BJ (cell line): ENCODE measurements at places on chromosomes 5 and 9. TPM values are rescaled to one million over a fixed set of nuclear protein-coding genes. Genes with fewer than 3 reads are reported as not detected.

- DNase-seq = no peak
These were observed 20.2 kb downstream of the TEK start for GRCh38 chr9:27129221-27129620.

GRCh38 chr5:165576678-165577275 is 2071.4 kb downstream of the MAT2B start:
- DNase-seq = no peak

Gene FUT7
- not detected in 2 replicates for polyA plus RNA-seq

Gene CNTNAP3B
- polyA plus RNA-seq = 2.2 and 2.5 TPM in 2 replicates

Gene TMC1
- 1.2 and 1.3 TPM in 2 replicates for polyA plus RNA-seq

GRCh38 chr5:10418654-10419345 is 22.9 kb upstream of the ROPN1L start:
- DNase-seq = no peak

GRCh38 chr5:154723740-154724505 is 31.3 kb upstream of the LARP1 start:
- no peak for DNase-seq

Gene POU5F2
- 0.04 and 0.06 TPM in 2 replicates for polyA plus RNA-seq

Gene CSF2
- polyA plus RNA-seq = not detected in 2 replicates

GRCh38 chr9:111952559-111952958 is 55.9 kb downstream of the UGCG start:
- peak; percentile 65 for DNase-seq

Gene TRAPPC13
- polyA plus RNA-seq = 9.8 and 17.7 TPM in 2 replicates

Gene GHR
- 0.90 and 1.6 TPM in 2 replicates for polyA plus RNA-seq

DNA sequence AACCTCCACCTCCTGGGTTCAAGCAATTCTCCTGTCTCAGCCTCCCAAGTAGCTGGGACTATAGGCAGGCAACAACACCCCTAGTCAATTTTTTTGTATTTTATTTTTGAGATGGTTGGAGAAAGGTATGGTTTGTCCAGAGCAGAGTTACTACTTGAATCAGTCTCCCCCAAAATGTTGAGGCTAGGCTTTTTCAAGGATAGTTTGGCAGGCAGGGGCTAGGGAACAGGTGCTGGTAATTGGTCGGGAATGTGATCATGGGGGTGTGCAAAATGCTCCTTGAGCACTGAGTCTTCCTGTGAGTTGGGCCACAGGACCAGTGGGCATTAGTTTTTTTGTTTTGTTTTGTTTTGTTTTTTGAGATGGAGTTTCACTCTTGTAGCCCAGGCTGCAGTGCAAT is 28.3 kb upstream of the PRRC2B start:
- DNase-seq = no peak

Gene NOTCH1
- 0.97 and 1.3 TPM in 2 replicates for polyA plus RNA-seq

- DNase-seq = no peak
These were observed 81.0 kb downstream of the NNT start for GRCh38 chr5:43683884-43684471.

DNA sequence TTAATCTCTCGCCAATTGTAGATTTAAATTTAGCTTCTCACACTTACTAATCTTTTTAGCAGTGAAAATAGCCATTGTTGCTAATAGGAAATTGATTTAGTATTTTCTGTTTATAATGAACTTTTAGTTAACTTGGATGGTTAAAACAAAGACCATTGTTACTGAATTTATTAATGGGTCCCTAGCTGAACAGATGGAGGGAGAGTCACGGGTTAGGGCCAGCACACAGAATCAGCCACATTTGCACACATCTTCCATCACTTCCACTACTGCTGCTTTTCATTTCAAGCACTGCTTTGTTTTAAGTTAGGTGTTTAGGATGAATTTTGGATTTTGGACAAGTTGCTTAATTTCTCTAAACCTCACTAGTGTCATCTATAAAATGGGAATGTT is 125.9 kb upstream of the ADAMTSL1 start:
- no peak for DNase-seq

- peak; percentile 51 for DNase-seq
These were observed 18.6 kb upstream of the IFNB1 start for GRCh38 chr9:21096172-21096900.

DNA sequence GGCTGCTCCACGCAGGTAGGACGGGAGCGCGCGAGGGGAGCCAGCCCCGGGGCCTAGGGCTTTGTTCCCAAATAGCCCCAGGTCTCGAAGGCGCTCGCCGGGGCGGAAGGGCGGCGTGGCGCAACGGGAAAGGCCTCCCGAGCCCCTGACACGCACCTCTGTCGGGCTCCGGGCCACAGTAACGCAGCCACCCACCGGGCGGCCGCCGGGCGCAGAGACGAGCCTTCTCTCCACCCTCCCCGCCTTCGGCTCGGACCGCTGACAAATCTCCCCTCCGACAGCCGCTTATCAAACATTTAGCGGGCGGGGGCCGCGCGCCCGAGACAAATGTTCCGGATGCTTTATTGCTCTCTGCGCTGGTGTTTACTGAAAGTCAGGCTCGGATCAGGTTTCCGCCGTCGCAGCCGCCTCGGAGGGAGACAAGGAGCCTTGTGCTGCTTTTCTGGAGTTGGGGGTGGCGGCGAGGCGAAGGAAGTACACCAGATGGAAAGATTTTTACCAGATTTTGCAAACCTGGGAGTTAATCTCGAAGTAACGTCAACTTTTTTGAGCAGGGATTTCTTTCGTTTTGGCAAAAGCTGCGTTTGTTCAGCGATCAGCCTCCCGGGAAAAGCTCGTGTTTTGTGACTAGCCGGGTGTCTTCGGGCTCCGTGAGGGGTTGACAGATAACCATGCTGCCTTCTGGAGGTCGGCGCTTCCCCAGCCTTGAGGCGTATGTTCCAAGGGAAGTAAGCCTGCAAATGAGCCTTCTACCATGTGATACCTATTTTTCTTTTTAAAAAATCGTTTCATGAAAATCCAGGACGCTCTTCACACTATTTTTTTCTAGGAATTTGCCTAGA is 950 bp downstream of the RGMB start:
- no peak for DNase-seq

GRCh38 chr5:132025403-132025971 is 14.0 kb upstream of the ACSL6 start:
- DNase-seq = no peak

Gene CMBL
- polyA plus RNA-seq = 23.8 and 29.9 TPM in 2 replicates

Gene SPINK7
- polyA plus RNA-seq = not detected in 2 replicates

GRCh38 chr5:172550096-172550765 is 90.8 kb upstream of the NEURL1B start:
- DNase-seq = no peak

Gene SLC25A2
- polyA plus RNA-seq = not detected in 2 replicates

- DNase-seq = no peak
These were observed 66.8 kb downstream of the SLC38A9 start for GRCh38 chr5:55645304-55645703.

DNA sequence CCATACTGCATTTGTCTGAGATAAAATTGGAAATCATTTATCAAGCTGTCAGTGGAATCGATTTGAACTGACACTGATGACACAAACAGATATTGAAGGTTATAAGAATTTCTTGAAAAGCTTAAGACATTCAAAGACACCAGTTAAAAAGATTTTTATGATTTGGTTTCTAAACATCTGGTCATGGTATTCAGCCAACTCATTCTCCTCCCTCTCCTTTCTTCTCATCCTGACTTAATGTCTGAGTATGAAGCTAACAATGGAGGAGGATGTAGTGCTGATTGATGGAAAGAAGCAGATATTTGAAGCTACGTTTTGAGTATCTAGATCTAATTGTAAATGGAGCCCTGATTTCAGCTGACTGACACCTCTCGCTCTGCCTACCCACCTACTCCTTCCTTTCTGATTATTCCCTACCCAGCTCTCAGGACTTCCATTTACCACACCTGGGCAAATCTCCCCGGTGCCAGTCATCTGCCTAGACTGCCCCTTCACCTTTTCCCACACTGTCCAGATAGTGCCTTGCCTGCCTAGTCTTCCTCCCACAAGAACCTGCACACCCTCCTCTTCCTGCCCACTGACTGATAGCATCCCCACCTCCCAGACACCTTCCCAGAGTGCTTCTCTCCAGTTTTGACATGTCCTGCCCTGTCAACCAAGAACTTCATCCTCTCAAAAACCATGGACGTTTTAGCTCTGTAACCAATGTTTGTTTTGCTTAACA is 20.7 kb upstream of the LIFR start:
- no peak for DNase-seq

GRCh38 chr5:178644826-178645545 is 18.1 kb upstream of the CLK4 start:
- DNase-seq = no peak

DNA sequence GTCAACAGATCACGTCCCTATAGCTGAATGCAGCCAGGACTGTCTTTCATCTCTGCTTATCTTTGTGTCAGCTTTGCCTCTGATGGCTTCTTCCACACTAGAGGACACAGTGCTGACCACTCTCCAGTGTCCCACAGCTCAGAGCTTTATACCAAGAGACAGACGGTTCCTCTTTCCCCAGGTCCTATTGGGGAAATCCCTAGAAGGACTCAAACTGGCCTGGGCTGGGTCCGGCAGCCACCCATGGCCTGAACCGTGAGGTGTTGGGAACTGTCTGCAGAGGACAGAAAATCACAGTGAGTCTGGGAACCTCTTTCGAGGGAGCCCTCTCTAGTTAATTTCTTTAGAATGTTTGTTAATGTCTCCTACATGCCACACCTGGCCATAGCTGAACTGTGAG is 68.3 kb upstream of the SHB start:
- no peak for DNase-seq

Gene SLC6A3
- polyA plus RNA-seq = not detected in 2 replicates

GRCh38 chr5:138654281-138654867 is 79.2 kb upstream of the HSPA9 start:
- no peak for DNase-seq

Gene SHISAL2B
- not detected in 2 replicates for polyA plus RNA-seq

DNA sequence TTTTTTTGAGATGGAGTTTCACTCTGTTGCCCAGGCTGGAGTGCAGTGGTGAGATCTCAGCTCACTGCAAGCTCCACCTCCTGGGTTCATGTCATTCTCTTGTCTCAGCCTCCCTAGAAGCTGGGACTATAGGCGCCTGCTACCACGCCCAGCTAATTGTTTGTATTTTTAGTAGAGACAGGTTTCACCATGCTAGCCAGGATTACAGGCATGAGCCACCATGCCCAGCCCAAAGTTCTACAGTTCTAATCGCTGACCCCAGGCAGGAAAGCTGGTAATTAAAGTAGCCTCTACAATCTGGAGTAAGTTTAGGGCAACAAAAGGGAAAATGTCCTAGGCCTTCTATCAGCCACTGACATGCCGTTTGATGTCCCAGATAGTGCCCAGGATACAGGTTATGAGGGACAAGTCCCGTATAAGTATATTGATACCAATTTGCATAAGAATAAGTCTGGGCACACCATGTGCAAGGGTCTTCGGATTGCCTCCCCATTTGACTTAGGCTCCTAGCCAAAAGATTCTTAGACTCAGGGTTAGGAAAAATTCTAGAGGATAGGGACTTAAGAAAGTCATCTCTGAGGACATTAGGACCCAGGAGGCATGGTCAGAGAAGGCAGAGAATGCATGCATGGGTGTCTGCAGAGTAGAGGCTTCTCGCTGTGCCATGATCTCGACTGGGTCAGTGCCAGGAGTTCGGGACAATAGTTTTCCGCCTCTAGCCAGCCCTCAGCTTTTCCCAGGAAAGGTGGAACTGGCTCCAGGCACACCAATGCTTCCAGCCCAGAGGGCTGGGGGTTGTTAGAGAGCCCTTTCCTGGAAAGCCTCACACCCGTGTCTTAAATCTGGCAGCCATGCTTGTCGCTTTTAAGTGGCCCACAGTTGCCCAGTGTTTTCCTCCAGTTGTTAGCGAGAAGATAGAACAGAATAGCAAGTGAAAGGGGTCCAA is 1111.1 kb downstream of the TAF11L14 start:
- DNase-seq = no peak

- no peak for DNase-seq
These were observed 47.8 kb upstream of the PSD2 start for GRCh38 chr5:139747583-139748504.

Gene IFNB1
- not detected in 2 replicates for polyA plus RNA-seq

DNA sequence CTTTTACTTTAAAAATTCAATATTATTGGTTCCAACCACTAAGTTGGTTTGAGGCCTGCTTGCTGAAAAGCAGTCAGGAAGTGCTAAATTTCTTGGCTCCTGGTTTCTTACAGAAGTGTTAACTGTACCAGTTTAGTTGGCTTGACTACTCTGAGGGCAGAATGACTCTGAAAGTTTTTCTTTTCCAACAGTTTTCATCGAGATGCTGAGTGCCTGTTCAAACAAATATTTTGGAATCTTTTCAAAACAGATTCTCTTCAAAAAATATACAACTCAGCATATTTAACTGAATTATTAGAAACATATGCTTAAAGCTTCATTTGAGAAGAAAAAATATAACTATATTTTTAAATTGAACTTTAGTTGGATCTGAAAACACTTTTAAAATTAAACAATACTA is 37.0 kb downstream of the SLC38A9 start:
- no peak for DNase-seq

- DNase-seq = no peak
These were observed 188.9 kb downstream of the MPDZ start for GRCh38 chr9:13090628-13091027.

Gene MEGF10
- not detected in 2 replicates for polyA plus RNA-seq

DNA sequence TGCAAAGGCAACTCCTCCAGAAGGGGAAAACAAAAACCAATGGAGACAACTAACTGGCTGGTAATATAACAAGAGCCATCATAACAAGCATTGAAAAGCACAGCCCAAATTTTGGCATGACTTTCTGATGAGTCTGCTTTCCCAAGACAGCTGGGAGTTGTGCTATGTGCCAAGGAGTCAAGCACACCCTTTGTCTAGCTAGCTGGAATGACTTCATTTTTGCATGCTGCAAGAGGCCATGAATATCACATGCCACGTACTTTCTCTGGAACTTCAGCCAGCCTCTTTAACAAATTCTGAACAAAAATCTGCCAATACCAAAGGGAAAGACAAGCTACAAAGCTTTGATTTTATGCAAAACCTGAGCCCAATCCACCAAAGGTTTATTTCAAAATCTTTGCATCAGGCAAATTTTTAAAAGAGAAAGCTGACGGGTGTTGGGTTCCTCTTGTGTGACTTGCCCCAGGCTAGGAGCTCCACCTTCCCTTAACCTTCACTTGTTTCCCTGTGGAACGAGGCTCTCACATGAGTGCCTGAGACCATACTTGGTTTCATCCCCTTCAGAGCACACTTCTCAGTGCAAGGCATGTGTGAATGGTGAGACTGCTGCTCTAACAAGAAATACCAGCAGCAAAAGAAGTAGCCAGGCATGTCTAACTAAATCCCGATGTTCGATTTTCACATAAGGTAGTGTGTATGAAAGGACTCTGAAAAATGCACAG is 47.3 kb downstream of the S1PR3 start:
- DNase-seq = peak; percentile 75
